ENCODE measurements at places on chromosomes 5 and 9.

DNA sequence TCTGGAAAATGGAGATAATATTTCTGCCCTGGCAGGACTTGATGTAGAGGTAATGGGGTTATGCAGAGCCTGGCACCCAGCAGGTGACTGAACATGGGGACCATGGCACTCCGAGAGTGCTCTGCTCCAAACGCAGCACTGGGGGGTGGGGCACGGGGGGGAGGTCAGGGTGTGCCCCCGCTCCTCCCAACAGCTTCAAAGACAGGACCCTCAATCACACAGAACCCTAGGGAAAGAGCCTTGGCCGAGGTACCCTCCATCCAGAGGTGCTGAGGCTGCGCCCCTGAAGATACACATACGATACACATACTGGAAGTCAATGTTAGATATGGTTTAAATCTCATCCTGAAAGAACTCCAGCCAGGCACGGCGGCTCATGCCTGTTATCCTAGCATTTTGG is 26.6 kb upstream of the CEP72 start:
- no peak for DNase-seq

DNA sequence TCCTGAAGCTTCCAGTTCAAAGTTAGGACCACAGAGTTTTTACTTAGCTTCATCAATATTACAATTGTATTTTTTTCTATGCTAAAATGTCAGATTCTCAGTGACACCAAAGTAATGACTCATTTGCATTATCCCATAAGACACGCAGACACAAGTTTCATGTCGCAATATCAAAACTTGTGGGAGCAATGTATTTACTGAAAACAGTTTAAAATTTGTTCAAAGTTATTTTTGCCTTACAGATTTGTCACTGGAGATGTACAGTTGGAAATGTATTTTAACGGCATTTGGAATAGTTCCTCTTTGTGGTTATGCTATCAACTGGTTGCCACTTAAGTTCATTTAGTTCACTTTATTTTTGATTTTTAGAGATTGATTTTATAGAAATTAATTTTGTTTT is 36.2 kb upstream of the DAP start:
- DNase-seq, result no peak

DNA sequence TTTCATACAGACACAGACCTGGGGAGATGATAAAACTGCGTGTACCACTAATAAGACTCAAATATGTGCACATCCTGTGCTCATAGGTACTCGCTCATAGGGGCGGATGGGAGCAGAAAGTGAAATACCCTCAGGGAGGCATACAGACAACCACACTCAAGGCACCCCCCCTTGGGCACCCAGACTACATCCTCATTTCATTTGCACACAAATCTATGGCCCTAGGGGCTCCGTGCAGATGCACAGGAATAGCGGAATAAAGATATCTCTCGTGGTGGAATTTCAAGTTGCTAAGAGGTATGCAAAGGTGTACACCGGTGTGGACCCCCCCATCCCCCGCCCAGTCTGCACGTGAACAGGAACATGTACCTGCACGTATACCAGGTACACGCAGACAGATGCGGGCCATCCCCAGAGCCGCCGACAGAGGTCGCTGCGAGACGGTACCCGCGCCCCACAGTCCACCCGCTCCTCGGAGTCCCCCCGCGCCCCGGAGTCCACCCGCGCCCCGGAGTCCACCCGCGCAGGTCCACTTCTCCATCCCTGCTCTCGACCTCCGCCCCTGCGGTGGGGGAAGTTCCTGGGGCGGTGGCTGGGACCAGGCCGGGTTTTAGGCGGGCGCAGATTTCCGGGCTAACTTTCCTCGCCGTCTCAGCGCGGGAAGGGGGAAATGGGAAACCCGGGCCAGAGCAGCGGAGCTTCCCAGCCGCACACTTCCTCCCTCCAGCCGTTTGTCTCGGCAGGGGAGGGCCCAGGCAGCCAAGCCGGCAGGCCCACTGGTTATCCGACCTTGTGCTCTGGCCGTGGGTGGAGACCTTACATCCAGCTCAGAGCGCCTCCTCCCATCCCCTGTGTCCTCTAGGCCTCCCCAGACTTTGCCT is 1.0 kb upstream of the IL12B start:
- no peak for DNase-seq

GRCh38 chr9:113578279-113578865 is 114.8 kb downstream of the RGS3 start:
- DNase-seq, result no peak

DNA sequence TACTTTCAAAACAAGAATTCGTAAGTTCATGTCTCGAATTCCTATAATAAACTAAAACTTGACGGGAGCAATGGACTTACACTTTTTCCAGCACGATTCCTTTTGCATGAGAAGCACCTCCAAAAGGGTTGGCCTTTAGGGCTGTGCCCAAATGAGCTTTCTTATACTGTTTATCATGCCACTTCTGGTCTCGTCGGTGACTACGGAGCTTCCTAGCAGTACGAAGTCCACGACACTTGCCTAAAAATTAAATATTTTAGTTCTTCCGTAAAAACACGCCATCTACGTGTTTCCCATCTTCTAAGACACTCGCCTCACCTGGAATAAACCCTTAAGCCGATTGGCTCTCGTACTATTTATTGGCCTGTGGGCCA is 554 bp downstream of the RPS23 start:
- DNase-seq, result no peak

- peak; percentile 6 for DNase-seq
These were observed 49.3 kb downstream of the FAM169A start for GRCh38 chr5:74816875-74817274.

Data from SK-N-MC (cell line).